ENCODE measurements at places on chromosomes 7 and 10. TPM values are rescaled to one million over a fixed set of nuclear protein-coding genes. Genes with fewer than 3 reads are reported as not detected.

Gene PNLIPRP2
- not detected for total RNA-seq

Gene CRTAC1
- total RNA-seq: 0.17 TPM

Gene HMX3
- total RNA-seq: not detected

Gene VWDE
- total RNA-seq: 3.0 TPM

Gene CALCR
- total RNA-seq: 0.17 TPM

Gene SRRM3
- total RNA-seq: 0.30 TPM

Gene FBXL13
- total RNA-seq: 4.3 TPM

Gene CTAGE8
- total RNA-seq: 3.9 TPM

Gene C10orf62
- total RNA-seq: 0.35 TPM

Gene CYREN
- 126 TPM for total RNA-seq

Gene NIPSNAP2
- 58.0 TPM for total RNA-seq

Gene UNC5B
- total RNA-seq: 0.35 TPM

Gene PSD
- 3.5 TPM for total RNA-seq

Gene MSS51
- total RNA-seq: 1.5 TPM

Measured in renal cortical epithelial cell (primary cell).